ENCODE measurements at places on chromosomes 2 and 18.

GRCh38 chr2:57105694-57106093 is 921.9 kb downstream of the CCDC85A start:
- DNase-seq = no peak

DNA sequence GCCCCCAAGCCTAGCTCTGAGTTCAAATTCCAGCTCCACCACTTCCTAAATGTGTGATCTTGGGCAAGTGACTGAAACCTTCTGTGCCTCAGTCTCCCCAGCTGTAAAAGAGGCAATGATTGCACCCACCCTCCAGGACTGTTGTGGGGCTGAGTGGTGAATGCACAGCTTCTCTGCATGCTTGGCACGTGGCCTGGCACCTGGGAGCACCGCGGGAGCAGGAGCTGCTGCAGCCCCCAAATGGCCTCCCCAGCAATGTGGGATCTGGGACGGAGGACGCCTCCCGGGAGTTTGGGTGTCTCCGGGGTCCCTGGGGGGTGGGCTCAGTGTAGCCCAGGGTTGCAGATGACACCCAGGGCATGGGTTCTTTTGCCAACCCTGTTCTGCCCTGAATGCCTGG is 1.6 kb downstream of the KLHL30 start:
- no peak for DNase-seq

DNA sequence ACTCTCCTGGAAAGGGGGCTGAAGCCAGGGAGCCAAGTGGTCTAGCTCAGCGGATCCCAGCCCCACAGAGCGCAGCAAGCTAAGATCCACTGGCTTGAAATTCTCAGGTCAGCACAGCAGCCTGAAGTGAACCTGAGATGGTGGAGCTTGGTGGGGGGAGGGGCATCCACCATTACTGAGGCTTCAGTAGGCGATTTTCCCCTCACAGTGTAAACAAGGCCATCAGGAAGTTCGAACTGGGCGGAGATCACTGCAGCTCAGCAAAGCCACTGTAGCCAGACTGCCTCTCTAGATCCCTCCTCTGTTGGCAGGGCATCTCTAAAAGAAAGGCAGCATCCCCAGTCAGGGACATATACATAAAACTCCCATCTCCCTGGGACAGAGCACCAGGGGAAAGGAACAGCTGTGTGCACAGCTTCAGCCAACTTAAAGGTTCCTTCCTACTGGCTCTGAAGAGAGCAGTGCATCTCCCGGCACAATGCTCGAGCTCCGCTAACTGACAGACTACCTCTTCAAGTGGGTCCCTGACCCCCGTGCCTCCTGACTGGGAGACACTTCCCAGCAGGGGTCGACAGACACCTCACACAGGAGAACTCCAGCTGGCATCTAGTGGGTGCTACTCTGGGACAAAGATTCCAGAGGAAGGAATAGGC is 282.3 kb upstream of the EPC2 start:
- no peak for DNase-seq

DNA sequence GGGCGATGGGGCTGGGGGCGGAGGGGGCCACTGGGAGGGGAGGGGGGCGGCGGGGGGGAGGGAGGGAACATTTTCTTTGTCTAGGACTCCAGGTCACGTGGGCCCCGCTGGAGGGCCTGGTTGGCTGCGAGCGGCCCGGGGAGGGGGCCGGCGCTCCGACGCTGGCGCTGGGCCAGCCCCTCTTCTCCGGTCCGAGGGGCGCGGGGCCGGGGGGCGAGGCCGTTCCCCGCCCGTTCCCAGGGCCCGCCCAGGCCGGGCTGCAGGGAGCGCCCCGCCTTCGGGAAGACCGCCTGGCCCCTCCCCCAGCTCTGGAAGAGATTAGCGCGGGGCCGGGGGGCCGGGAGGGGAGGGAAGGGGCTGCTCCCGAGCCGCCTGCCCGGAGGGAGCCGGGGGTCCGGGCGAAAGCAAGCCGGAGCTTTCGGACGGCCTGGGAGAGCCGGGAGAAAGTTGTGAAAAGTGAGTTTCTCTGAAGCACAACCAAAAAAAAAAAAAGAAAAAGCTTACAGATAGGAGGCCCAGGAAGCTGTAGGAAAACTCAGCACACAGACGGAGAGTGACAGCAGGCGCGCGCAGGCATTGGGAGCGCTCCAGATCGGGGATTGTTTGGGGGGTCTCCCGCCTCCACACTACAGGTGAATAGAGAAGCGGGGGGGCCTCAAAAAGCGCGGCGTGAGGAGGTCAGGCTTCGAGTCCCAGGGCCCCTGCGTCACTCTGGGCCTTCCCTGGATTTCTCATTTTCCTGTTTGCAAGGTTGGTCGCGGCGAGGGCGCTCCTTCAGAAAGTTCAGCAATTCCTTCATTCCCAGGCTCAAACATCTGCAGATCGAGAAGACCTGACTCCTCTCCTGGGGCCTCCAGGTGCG is 84.1 kb upstream of the POMC start:
- DNase-seq = no peak
